HCEC 1CT (cell line): ENCODE measurements at places on chromosomes 3 and 15.

DNA sequence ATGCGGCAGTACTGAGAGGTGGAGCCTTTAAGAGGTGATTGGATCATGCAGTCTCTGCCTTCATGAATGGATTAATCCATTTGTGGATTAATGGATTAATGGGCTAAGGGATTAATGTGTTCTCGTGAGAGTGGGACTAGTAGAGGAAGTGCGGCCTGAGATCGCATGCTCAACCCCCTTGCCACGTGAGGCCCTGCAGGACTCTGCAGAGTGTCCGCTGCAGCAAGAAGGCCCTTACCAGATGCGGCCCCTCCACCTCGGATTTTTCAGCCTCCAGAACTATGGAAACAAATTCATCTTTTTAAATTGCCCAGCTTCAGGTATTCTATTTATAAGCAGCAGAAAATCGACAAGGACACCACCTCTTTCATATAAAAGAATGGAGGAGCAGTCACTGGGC, 148.8 kb downstream of the TPRA1 start:
- no peak for DNase-seq

DNA sequence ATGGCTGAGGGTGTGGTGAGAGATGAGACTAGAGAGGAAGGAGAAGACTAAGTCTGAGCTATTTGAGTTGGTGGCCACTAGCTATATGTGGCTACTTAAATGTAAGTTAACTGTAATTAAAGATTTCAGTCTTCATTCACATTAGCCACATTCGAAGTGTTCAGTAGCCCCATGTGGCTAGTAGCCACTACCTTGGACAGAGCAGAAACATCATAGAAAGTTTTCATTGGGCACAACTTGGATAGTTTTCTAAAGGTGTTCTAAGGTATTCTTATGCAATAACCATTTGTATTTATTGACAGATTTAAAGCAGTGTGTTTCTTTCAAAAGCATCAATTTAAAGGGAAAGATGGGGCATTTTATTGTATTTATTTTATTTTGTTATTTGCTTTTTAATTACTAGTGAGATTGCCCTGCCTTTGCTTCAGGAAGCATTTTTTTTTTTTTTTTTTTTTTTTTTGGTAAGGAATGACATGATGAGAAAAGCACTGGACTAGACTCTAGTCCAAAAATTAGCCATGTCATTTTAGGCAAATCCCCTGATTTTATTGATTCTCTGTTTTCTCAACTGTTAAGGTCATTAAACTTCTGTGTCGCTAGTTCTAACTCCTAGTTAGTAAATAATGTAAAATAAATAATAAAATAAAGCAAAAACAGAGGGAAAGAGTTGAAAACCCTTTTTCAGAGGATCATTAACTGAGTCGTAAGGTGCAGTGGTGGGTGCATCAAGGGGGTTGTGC, 153.0 kb upstream of the ROBO2 start:
- DNase-seq: no peak

DNA sequence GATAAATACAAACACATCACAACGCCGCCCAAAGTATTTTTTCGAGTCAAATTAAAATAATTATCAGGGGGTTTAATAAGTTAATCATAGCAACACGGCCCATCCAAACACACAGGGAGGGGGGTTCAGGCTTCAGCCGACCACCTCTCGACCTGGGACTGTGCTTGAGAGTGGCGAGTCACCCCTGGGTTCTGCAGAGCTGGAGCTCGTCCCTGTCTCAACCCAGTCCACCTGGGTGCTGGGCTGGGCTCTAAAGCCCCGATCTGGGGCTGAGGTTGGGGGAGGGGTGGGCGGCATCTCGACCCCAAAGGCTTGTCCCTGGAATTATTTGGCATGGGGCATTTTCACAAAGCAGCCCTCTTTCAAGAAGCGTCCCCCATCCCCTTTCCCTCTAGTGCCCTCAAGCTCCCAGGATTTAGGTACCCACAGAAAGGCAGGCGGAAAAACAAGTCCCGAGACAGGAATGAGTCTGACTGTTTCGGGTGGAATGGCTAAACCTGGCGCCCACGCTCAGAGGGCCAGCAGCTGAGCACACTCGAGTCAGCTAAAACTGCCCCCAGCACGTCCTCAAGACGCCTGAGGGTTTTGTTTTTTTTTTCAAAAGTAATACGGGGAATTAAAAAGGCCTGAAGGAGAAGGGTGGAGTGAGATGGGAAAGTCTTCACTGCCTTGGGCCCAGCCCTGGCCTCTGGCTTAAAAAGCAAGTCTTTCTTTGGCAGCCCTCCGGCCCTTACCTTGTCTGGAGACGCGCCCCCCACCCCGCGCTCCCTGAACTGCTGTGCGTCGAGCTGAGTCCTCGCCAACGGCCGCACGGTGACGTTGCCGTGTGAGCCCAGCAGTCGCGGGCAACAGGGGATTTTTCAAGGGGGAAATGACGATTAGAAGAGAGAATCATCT, 32.5 kb downstream of the NR2F2 start:
- no peak for DNase-seq

DNA sequence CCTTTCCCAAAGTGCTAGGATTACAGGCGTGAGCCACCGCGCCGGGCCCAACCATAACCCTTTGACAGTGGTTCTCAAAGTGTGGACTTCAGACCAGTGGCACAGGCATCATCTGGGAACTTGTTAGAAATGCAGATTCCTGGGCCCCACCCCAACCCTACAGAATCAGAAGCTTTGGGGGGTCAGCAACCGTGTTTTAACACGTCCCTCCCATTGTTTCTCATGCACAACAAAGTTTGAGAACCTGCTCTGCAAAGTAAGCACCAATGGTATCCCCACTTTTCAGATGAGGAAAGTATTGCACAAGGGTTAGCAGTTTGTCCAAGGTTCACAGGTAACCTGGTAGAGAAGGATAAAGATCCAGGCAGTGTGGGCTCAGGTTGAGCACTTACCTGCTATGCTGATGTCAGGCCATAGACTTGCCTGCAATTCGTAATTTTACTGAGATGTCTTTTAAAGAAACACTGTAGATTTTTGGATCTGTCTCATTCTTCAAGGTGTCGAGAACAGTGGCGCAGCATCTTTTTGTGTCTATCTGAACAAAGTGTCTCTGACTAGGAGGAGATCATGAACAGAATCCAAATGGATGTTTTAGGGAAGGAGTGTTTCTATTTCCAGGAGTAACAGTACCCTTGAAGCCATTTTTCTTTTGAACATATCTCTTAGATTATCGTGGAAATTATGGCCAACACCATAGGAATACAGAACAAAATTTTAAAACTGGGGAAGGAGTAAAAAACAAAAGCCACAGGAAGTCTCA, 2.5 kb downstream of the GXYLT2 start:
- DNase-seq: no peak

DNA sequence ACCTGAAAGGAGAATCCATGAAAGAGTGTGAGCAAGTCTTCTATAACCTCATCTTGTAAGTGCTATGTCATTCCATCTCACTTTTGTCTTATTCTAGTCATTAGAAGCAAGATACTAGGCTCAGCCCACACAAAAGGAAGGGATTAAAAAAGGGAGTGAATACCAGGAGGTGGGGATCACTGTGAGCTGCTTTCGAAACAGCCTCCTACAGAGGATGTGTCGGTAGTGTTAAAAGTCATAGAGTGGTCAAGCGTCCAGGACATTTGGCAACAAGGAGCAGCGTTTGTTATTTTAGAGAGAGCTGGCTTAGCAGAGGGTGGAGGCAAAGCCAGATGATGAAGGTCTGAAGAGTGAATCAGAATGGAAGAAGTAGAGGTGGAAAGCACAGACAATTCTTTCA, 11.7 kb upstream of the ZNF148 start:
- peak; percentile 77 for DNase-seq

- no peak for DNase-seq
Observed at GRCh38 chr3:24495326-24495994, 810 bp upstream of the THRB start.

DNA sequence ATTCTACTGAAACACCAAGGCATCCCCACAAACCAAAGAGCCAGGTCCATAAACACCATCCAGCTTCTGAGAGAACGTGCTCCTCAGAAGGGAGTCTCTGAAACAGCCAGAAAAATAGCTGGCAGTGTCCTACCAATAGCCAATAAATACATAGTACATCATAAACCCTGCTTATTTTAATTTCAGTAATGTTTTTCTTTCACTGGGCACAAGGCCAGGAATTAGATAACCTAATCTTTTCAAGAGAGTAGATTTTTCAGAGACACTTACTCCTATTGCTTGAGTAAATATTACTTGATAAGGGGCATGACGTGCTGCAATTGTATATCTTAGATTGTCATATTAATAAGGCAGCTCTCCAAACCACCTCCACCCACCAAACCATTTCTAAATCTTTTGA, 22.7 kb downstream of the GADL1 start:
- DNase-seq: no peak

- DNase-seq: no peak
Observed at GRCh38 chr3:52503788-52504424, 8.8 kb downstream of the STAB1 start.

GRCh38 chr3:23308986-23309625, 106.0 kb downstream of the UBE2E2 start:
- DNase-seq: no peak
